Activated naive CD4-positive, alpha-beta T cell treated with anti-CD3 and anti-CD28 coated beads, Interleukin-2, amount 50 U/mL, for 72 hours (primary cell): ENCODE measurements at places on chromosomes 3 and 15. TPM values are rescaled to one million over a fixed set of nuclear protein-coding genes. Genes with fewer than 3 reads are reported as not detected.

CPNE9 gene
- not detected for total RNA-seq

KLF15 gene
- 0.68 TPM for total RNA-seq

GP5 gene
- total RNA-seq = 0.43 TPM

CCR8 gene
- total RNA-seq = 0.53 TPM

PRKCI gene
- 24.5 TPM for total RNA-seq

MRPS25 gene
- 47.2 TPM for total RNA-seq

MASP1 gene
- total RNA-seq = not detected

ATP13A4 gene
- total RNA-seq = 6.1 TPM

CFAP100 gene
- not detected for total RNA-seq

SNTN gene
- not detected for total RNA-seq

CLRN1 gene
- total RNA-seq = not detected

RARB gene
- total RNA-seq = not detected

TF gene
- total RNA-seq = 0.47 TPM

P2RY1 gene
- 1.9 TPM for total RNA-seq

SYNPR gene
- not detected for total RNA-seq

ROBO1 gene
- 0.12 TPM for total RNA-seq

ATG3 gene
- total RNA-seq = 52.5 TPM

PLA2G4E gene
- not detected for total RNA-seq

RCN2 gene
- 34.7 TPM for total RNA-seq

EPHA3 gene
- not detected for total RNA-seq

CORO2B gene
- not detected for total RNA-seq

PLCH1 gene
- total RNA-seq = 0.23 TPM

TJP1 gene
- total RNA-seq = 0.30 TPM

GOLGA8G gene
- not detected for total RNA-seq

CYP1A2 gene
- total RNA-seq = not detected

UTS2B gene
- not detected for total RNA-seq

LTF gene
- not detected for total RNA-seq

SLC9C1 gene
- total RNA-seq = not detected

CRTAP gene
- 44.1 TPM for total RNA-seq

ROBO2 gene
- total RNA-seq = not detected

FAM227B gene
- total RNA-seq = 3.6 TPM

HHLA2 gene
- 1.8 TPM for total RNA-seq

GOLGA8T gene
- 0.49 TPM for total RNA-seq

GJD2 gene
- not detected for total RNA-seq

OR5H15 gene
- total RNA-seq = not detected

SLC22A14 gene
- total RNA-seq = not detected

HYAL2 gene
- 6.1 TPM for total RNA-seq

TARS3 gene
- 23.0 TPM for total RNA-seq

CLDN18 gene
- total RNA-seq = not detected

TRIM42 gene
- not detected for total RNA-seq

ADAMTS17 gene
- total RNA-seq = 0.19 TPM

THAP10 gene
- total RNA-seq = not detected

LRRC2 gene
- not detected for total RNA-seq

GRAMD1C gene
- 0.48 TPM for total RNA-seq

CHRM5 gene
- total RNA-seq = not detected

CCK gene
- not detected for total RNA-seq

RSRC1 gene
- 25.1 TPM for total RNA-seq

ISLR2 gene
- total RNA-seq = not detected

GOLGA8J gene
- total RNA-seq = not detected

CLDN11 gene
- total RNA-seq = not detected

GP9 gene
- not detected for total RNA-seq

CD276 gene
- total RNA-seq = 0.73 TPM

SLCO2A1 gene
- not detected for total RNA-seq

ITIH3 gene
- not detected for total RNA-seq

SLC24A5 gene
- not detected for total RNA-seq

SOX14 gene
- not detected for total RNA-seq

EPHA6 gene
- total RNA-seq = not detected
